NCI-H1092 (cell line): ENCODE measurements at places on chromosomes 16 and 17.

DNA sequence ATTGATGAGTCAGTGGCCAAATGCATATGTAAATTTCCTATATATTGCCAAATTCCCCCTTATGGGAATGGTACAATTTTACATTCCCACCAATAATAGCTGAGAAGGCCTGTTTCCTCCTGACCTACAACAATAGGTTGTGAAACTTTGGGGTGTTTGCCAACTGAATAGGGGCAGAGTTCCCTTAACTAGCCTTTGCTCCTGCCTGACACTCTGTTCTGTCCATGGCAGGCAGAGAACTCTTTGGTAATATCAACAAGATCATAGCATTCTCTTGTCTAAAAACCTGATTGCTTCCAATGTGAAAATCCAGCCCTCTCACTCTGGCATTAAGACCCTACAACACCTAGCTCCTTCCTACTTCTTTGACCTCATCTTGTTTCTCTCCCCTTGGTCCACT is 149.7 kb downstream of the HAPSTR1 start:
- no peak for DNase-seq

GRCh38 chr16:27365142-27366089 is 36.6 kb upstream of the IL21R start:
- no peak for DNase-seq

- DNase-seq = peak; percentile 63
Measured at GRCh38 chr17:2025622-2026309, 632 bp upstream of the RTN4RL1 start.

GRCh38 chr17:34710226-34710625 is 130.8 kb downstream of the TMEM132E start:
- DNase-seq = no peak

DNA sequence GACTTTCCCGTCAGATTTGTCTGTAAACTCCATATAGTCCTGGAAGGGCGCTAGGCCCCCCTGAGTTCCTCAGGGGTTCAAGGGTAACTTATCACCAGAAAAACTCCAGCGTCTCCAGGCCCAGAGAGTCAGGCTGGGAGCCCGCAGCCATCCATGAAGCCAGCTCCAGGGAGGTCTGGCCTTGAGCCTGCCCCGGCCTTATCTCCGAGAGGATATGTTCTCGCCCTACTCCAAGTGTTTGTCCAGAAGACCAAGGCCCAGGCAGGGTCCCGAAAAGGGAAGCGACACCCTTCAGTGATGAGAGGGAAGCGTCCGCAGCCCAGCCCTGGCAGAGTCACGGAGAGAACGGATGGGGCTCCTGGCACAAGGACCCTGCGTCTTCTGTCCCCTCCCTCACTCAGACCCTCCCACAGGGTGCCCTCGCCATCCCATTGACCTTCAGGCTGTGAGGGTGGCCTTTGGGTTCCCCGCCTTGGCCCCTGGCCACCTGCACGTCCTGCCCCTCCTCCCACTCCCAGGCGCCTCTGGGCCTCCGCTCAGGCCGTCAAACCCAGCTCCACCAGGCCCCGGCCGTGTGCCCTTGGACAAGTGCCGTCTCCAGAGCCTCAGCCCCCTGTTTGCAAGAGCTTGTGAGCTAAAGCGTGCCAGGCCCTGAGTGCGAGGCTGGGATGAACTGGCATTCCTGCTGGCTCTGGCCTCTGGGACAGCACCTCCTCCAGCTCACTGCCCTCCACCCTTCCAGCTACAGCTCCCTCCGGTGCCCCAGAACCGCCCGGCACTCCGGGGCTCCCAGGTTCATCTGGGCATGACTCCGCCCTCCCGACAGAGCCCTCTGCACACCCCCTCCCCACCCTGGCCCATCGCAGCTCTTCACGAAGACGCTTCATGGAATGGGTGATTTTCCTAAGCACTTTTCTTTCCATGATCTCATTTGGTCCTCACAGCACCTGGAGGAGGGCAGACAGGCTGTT is 83.4 kb downstream of the ZDHHC7 start:
- no peak for DNase-seq

- DNase-seq = no peak
Measured at GRCh38 chr16:81293909-81294802, 20.6 kb upstream of the GAN start.

GRCh38 chr17:39208136-39208535 is 8.1 kb downstream of the RPL19 start:
- no peak for DNase-seq

GRCh38 chr16:73713778-73714495 is 582.7 kb upstream of the PSMD7 start:
- DNase-seq = peak; percentile 4

DNA sequence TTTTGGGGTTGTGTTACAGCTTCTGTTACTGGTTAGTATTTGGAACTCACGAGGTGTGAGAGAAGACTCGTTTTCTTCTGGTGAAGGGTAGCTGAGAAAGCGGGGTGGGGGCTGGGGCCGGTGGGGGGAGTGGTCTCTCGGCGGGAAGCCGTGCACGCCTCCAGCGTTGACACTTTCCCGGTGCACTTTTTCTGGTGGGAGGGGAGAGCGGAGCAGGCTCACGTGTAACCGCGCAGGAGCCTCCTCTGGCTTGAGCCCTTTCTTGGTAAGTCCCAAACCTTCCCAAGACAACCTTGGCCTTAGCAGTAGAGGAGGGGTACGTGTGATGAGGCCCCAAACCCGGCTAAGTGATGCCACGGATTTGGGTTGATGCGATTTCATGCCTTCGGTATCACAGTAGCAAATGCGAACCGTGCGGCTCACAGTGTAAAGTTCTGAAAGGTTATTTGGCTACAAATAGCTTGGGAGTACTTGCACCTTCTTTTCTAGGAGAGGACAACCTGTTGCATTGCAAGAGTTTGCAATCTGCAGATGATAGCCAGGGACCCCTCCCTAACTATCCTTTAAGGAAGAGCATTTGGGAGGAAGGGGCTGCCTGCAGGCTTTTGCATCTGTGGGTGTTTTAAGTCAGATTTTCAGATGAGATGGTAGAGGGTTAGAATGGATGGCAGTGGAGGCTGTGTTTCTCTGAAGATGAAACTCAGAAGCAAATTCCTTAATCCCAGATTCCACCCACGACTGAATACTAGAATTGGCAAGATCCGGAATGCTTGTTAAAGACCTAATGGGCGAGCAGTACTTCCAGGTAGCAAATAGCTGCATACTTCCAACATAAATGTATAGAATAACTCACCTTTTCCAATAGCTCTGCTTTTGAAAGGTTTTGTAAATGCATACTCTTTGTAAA is 1.5 kb downstream of the HLF start:
- no peak for DNase-seq

DNA sequence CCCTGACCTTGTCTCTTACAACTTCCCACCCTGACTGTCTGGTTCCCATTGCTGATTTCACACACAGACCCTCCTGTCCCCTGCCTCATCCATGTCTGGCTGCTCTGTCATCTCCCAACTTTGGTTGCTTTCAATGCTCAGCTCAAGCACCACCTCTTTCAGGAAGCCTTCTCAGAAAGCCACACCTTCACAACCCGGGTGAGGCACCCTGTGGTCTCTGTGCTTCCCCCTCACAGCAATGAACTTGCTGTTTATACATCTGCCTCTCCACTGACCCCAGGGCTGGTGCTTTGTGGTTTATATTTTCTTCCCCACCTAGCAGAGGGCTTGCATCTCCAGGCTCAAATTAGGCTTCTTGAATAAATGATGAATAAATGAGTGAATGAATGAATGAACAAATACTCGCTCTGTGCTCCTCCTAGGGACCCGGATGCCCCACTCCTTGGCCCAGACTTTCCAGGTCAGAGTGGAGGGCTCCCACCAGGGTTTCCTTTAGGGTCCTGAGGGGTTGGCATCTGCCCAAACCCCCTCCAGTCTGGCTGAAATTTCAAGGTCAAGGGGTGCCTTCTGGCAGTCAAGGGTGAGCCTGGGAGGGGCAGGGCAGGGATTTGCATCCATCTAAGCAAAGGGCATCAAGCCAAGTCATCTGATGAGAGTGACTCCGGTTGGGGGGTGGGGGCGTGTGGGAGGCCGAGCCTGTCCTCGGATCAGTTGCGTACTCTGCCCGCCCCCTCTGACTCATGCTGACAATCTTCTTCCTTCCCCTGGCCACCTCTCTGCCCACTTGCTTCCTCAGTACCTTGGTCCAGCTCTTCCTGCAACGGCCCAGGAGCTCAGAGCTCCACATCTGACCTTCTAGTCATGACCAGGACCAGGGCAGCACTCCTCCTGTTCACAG is at the start of gene ITGAX:
ITGAX (plus strand) TSS at position 783 of the 898 bp plus-strand sequence; CDS start at position 862, 79 bp downstream.
- no peak for DNase-seq

DNA sequence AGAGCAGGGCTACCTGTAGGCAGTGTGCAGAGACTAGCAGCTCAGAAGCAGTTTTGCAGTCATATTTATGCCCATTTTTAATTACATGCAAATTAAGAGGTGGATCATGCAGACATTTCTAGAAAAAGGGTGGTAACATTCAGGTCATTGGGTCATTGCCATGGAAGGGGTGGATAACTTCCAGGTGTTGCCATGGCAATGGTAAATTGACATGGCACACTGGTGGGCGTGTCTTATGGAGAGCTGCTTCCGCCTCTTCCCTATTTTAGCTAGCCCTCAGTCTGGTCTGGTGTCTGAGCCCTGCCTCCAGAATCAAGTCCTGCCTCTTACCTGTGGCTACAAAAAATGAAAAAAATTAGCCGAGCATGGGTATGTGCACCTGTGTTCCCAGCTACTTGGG is 2.8 kb upstream of the DNAI2 start:
- DNase-seq = no peak

- DNase-seq = no peak
Measured at GRCh38 chr17:527247-527646, 174.6 kb upstream of the RPH3AL start.

GRCh38 chr16:77553130-77553529 is 118.3 kb upstream of the ADAMTS18 start:
- no peak for DNase-seq

DNA sequence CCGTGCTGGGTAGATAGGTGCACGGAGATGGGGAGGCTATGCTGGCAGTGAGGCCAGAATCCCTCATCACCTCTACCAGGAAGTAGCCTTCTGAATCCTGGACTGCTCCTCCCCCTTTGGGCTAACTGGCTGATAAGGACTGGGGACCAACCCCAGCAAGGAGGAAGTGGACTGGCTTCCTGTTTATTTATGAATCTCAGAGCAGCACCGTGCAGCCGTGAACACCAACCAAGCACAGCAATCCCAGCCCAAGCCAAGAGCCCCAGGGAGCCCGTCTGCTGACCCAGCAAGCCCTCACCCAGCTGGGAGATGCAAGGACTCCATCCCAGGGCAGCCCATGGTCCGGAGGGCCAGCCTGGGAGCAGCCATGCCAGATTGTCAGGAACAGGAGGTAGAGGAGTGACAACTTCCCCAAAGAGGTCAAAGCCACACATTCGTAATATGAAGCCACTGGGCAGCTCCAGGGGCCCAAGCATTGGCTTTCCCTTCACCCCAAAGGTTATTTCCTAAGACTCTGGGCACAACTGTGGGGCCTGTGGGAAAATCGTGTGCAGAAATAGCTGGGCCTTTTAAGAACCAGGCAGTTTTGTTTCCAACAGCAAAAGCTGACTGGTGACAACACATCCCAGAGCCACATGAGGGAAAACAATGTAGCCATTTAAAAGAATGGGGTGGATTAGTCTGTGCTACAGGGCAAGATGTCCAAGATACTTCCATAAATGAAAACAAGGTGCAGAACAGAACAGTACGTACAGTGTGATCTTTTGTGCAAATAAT is 23.9 kb downstream of the PHB1 start:
- no peak for DNase-seq

DNA sequence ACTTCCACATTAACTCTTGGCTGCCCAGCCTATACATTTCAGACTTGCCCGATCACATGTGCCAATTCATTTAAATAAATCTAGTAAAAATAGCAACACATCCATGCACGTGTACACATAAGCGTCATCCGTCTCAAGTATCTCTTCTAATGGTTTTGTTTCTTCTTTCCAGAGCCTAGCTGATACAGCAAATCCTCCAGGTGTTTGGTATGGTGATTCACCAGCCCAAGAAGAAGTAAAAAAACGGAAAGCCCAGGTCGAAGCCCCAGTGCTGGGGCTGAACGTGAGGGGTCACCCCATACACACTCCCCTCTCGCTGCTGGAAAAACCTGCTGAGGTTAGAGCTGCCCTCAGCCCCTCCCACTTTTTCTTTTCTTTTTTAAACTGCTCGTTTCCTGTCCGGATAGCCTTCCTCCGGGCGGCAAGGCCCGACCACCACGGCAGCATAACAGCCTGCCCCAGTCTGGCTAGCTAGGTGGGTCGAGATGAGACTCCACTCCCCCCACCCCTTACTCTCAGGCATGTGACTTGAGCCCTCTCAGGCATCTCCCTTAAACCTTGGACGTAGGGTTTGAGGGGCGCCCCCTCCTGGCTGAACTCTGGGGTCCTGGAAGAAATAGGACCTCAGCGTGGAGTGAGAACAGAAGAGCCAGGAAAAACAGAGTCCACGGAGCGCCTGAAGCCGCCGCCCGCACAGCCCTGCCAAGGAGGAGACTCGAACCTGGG is 13.9 kb upstream of the OR1F1 start:
- no peak for DNase-seq

- no peak for DNase-seq
Measured at GRCh38 chr17:55005520-55005919, 37.0 kb downstream of the STXBP4 start.

DNA sequence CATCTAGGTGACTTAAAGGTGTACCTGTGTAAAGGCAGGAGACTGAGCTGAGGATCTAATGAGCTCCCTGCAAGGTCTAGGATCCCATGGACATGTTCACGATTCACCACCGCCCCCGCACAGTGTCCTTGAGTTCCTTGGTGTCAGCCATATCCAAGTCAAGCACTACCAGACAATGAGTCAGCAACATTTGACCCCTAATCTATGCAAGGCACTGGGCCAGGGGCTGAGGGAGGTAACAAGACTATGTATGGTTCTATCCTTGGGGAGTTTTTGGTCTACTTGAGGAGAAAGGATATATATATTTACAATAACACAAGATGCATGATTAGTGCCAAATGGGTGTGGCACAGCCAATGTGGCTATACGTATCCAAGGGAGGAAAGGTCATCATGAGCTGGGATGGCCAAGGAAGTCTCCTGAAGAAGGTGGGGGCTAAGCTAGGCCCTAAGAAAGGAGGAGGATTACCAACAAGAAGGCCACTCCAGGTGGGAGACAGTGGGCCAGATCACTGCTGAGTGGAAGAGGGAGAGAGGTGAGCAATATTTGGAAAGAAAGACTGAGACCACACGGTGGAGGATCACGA is 35.0 kb downstream of the ITGB3 start:
- no peak for DNase-seq
